Activated CD4-positive, alpha-beta T cell treated with anti-CD3 and anti-CD28 coated beads, Interleukin-2, amount 50 U/mL, for 4 hours (primary cell): ENCODE measurements at places on chromosomes 4 and X.

- DNase-seq = no peak
Observed at GRCh38 chr4:163271555-163272127, 60.8 kb downstream of the NPY1R start.

- no peak for DNase-seq
Observed at GRCh38 chrX:13752646-13753045, 18.1 kb downstream of the OFD1 start.

DNA sequence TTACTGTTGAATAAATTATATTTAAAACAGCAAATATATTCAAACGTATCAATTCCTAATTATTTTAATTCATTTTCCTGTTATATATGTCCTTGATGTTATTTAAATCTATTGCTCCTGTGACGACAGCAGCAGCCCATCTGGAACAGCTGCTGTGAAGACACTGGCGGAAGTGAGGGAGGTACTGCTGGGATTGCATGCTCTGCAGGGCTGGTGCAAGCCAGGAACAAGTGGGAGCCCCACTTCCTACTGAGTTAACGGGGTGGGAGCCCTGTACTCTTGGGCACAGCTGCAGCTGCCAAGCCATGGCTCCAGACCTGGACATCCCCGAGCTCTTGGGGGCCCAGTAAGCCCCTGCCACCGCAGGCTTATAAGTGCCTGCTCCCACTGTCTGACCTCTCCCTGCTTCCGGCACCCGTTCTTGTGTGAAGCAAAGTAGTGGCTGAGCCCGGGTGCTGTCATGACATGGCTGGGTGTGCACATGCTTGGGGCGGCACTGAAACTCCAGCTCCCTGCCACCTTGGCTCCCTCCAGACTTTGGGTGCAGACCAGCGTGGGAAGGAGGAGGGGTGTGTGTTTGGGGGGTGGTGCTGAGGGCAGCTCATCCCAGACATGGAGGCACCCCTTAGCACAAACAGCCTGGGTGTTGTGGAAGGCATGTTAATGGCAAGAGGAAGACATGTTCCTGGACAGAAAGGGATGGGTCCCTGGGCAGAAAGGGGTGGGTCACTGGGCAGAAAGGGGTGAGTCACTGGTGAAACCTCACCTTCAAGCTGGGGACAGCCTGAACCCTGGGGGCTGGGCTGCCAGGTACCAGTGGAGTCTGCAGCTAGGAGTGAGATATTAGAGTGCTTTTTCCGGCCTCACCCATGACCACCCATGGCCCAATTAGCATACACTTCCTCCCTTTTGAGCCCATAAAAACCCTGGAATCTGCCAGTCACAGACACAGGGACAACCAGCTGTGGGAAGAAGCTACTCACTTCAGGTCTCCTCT lies 1981.3 kb upstream of the IGFBP7 start:
- DNase-seq = no peak

DNA sequence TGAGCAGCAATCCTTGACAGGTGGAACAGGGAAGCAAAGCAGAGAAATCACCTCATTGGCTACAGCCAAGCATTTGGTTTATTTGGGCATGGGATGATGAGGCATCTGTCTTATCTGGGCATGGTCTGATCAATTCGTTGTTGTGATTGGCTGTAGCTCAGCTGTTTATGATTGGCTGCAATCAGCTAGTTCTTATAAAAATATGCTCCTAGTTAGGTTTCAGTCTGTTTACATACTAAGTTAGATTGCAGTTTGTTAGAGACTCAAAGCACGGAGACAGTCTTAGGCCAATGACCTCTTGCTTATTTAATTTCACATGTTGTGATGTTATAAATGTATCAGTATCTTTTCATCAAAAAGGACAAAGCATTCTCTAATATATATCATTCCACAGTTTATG lies 312.0 kb downstream of the PDGFC start:
- DNase-seq = no peak

DNA sequence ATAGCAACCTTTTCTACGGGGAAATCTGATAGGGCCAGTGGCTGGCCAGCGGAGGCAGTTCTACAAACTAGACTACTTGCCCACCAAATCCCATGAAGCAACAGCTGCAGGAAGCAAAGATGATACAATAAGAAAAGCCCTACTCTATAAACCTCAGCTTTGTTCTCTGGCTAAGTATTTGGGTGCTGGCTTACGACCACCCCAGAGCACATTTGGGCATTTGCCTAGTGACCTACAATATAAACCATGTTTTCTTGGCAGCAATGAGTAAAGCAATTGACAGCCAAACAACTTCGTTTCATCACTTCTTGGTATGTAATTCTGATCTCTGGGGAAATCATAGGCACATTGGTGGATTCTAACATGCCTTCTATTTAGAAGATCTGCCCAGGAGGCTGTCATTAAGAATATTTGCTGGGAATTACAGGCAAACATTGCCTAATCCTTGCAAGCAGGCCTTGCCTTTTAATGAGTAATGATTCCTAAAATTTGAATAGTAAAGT lies 7.5 kb upstream of the LHFPL1 start:
- no peak for DNase-seq

DNA sequence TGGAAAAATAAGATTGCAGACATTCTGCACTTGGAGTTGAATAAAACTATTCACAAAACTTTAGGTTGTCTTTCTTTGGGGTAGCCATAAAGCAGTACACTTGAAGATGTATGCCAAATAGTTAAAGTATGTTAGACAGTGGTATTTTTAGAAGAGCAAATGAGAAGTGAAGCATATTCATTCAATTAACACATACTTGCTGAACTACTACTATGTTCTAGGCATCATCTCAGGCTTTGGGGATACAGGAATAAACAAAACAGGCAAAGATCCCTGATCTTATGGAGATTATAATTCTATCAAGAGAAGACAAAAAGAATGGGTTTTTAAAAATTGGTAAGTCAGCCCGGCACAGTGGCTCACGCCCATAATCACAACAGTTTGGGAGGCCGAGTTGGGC lies 29.0 kb downstream of the RBMX start:
- no peak for DNase-seq

DNA sequence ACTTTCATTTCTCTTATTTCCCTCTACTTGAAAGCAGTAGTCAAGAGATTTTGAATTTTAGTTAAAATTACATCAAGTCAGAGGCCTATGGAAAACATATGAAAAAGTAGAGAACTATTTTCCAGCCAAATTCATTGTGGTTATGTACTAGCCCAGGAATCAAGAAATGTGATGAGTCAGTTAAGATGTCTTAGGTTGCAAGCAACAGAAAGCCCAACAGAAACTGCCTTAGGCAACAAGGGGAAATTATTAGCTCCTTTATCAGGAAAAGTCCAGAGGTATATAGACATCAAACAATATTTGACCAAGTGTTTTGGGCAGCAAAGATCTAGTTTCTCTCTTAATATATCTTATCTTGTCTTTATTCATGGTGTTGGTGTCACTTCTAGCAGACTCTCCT lies 37.8 kb upstream of the FRMD7 start:
- DNase-seq = no peak

- DNase-seq = no peak
Observed at GRCh38 chrX:431056-431455, 44.3 kb upstream of the PPP2R3B start.

DNA sequence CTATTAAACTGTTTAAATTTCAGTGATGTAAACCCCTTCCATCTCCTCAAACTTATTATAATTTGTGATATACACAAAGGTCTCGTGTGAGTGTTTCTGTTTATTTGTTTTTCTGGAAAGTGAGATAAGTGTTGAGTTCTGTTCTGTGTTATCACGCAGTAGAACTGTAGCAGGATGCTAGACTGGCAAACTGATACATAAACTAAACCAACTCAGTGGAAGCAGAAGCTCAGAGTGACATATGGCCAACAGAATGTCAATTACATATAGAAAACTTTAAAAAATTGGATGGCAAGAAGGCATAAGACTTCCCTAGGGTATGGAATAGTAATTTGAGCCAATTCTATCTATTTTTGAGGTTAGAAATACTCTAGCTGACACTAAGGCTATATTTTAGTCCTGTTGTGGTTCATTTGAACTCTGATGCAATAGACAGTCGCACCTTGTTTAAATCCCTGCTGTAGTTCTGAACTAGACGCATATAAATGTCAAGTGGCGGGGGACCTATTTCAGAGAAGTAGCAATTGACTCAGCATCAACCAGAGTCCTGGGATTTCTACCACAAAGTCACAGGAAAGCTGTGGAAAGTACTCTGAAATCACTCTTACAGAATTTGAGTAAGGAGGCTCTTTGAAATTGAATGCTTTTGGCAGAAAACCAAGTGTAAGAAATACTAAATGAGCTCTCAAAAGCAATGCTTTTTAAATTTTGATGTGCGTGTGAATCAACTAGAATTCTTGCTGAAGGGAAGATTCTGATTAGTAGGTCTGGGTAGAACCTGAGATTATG lies 294.4 kb downstream of the INPP4B start:
- no peak for DNase-seq

DNA sequence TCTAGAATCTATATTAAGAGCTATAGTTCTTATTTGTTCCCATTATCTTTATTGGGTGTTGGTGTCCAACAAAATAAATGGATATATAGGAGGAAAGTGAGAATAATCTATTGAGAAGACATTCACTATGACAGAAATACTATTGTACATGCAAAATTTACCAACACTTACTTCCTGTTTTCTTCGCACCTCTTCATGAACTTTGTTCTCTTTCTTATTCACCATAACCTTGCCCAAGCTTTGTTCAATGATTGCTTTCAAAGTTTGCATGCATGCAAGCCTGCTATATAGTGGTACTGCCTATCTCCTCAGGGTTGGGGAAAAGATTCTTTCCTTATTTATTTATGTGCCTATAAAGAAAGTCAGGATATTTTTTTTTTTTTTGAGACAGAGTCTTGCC lies 176.4 kb upstream of the JADE1 start:
- DNase-seq = no peak
